ENCODE measurements at places on chromosomes 6 and 20.

- DNase-seq, result no peak
These were observed 259.4 kb upstream of the HSF2 start for GRCh38 chr6:122140031-122140430.

GRCh38 chr6:53734473-53735299, 60.1 kb upstream of the LRRC1 start:
- DNase-seq, result no peak

- no peak for DNase-seq
These were observed 660 bp downstream of the STXBP5 start for GRCh38 chr6:147204843-147205311.

- no peak for DNase-seq
These were observed 91.0 kb upstream of the SSTR4 start for GRCh38 chr20:22944062-22944461.

All from effector memory CD4-positive, alpha-beta T cell (primary cell).